ENCODE measurements at places on chromosomes 5 and 9.

GRCh38 chr9:6460189-6460768, 47.3 kb downstream of the UHRF2 start:
- no peak for DNase-seq

GRCh38 chr5:89292487-89292886, 409.5 kb upstream of the MEF2C start:
- no peak for DNase-seq

GRCh38 chr9:90442723-90443122, 199.9 kb downstream of the DIRAS2 start:
- no peak for DNase-seq

DNA sequence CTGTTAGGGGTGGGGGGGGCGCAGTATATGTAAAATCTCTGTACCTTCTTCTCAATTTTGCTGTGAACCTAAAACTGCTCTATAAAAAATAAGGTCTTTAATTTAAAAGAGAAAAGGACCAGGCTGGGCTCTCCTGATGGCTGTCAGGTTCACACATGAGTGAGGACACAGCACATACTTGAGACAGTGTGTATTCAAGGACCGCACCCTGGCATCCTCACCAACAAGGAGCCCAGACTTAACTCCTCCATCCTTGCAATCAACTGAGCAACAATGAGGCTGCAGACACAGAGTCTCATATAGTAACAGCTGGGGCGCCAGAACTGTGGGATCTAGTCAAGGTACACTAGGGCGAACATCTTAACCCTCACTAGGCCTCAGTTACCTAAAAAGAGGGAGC, 9.8 kb downstream of the TNIP1 start:
- no peak for DNase-seq

- DNase-seq: no peak
Observed at GRCh38 chr5:58450811-58451629, 8.9 kb downstream of the PLK2 start.

DNA sequence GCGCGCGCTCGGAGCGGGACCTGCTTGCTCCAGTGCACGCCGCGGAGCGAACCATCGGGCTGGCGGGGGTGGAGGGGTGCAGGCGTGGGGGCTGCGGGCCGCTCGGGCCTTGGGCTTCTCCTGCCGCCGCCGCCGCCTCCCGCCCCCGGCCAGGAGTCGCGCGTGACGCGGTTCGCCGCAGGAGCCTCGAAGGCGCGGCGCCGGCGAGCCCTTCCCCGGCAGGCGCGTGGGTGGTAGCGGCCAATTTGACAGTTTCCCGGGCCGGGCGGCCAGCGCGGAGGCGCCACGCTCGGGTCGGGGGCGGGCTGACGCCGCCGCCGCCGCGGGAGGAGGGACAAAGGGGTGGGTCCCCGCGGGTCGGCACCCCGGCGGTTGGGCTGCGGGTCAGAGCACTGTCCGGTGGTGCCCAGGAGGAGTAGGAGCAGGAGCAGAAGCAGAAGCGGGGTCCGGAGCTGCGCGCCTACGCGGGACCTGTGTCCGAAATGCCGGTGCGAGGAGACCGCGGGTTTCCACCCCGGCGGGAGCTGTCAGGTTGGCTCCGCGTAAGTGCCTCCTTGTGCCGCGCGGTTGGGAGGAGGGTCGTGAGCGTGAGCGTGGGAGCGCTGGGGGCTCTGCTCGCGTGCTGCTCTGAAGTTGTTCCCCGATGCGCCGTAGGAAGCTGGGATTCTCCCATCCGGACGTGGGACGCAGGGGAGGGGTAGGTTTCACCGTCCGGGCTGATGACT, at the start of gene TJP2:
Gene TJP2, plus strand, starts transcription at position 387 of the 725 bp plus-strand sequence. Its CDS starts 96 bp downstream, at position 483.
- no peak for DNase-seq

DNA sequence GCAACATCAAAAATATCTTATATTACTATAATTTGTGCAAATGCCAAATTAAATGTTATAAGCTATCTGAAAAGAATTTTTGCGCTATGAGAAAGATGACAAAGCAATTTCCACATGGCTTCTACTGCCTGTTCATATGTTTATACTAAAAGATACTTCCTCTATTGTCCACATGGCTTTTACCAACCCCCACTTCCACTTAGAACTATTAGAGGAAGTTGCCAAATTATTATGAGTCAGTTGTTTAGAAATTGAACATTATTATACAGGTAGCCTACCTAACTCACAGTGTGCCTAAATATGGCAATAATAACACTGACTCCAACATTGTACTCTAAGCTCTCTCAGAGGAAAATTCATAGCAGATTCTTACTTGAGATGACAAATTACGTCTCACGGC, 37.6 kb upstream of the SLC27A6 start:
- DNase-seq: no peak

DNA sequence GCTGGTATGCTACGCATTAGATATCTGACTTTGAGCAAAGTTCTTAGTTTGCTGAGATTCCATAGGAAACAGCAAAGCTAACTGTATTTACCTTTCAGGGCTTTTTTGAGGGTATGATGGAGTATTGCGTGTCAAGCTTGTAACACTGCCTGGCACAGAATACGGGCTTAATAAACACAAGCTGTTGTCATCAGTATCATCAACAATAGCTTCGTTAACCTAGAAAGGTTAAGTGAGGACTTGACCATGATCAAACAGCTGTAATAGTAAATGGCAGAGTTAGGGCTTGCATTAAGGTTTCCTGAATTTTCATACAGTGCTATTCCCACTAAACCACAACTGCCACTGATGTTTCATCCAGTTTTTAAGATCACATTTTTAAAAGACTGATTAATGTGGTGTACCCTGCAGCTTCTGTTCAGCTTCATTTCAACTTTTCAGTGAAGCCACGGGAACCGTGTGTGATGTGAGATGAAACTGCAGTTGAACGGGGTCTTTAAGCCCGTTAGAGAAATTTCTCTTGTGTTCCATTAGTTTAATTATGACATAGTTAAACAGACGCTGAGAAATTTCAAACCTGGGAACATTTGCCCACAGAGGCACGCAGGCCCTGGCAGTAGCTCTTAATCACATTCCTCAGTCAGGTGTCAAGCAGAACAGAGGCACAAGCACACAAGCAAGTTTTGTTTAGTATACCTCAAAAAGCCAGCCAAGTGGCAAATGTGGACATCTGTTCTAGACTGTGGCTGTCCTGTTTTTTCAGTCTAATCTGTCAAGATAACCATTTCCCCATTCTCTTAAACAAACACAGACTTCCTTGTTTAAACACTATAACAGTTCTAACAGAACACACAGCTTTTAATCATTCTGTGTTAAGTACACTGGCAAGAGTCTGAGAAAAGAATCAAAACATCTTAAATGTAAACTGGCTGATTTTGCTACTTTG, 147.1 kb downstream of the ZNF608 start:
- DNase-seq: no peak

DNA sequence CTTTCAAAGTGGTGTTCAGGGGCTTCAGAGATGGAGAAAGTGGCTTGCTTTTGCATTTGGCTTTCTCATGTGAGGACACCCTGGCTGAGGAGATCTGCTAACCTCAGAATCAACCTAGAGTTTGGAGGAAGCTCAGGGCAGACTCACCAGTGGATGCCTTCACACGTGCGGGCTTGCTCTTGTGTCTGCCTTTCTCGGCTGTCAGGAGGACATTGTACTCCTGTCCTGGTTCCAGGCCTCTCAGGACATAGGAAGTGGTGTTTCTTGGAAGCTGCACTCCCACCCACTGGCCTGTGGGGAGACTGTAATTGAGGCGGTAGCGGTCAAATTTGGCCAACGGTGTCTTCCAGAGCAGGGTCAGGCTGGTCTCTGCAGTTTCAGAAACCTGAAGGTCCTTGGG, 44.5 kb downstream of the TNC start:
- no peak for DNase-seq

GRCh38 chr9:32965999-32966722, 35.3 kb downstream of the APTX start:
- no peak for DNase-seq

DNA sequence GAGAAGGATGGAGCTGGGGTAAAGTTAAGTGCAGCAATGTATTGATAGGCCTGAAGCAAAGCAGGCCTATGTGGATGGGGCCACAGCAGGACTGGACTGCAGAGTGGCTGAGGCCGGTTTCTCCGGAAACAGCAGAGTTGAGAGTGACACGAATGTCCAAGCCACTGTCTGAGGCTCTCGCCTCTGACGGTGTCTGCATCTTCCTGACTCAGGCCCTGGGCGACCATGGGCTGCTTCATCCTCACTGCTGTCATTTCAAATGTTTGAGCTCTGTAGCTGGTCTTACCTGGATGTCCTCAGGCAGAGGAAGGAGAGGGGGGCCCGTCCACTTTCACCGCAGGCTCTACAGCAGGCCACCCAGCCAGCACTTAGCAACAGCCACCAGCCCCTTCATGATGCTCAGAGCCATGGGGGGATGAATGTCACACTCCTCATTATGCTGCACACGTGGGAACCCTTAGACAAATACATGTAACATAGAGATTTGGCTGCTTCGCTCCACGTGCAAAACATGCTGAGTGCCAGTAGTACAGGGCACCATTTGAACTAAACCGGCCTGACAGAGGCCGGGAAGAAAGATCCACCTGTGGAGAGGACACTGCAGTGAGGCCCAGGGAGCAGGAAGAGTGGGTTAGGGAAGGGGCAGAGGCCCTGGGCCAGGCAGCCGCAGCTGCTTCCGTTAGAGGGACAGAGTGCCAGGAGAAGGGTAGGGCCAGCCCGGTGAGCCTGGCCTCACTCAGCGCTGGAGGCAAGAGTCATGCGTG, 31.7 kb upstream of the NXNL2 start:
- DNase-seq: no peak

DNA sequence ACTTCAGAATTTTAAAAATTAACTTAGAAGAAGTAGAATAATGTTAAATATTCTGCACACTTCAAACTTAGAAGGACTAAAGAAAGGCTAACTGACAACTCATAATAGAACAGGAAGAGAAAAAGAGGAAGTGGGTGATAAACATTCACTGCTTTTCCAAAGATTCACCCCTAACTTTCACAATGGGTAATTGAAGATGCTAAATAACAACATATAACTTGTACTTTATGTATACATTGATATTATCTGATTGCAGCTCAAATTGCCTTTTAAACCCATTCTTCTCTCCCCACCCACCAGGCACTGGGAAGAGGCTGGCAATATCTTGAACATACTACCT, 376.6 kb downstream of the EFNA5 start:
- DNase-seq: no peak

DNA sequence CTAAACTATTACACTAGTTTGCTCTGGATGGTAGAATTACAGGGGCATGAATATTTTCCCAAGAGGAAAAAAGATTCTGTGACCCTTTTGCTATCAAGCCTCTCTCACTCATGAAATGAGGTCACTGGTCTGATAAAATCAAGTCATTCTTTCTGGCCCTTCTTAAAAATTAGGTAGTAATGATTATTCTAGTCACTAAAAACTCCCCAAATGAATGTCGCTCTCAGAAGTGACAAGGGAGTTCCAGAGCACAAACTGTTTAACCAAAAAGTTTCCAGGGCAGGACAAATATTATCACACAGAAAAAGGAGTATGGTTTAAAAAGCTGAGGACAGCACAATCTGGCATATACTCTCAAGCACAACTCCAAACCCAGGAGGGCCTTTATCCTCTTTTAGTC, 12.5 kb downstream of the ERMP1 start:
- DNase-seq: no peak

DNA sequence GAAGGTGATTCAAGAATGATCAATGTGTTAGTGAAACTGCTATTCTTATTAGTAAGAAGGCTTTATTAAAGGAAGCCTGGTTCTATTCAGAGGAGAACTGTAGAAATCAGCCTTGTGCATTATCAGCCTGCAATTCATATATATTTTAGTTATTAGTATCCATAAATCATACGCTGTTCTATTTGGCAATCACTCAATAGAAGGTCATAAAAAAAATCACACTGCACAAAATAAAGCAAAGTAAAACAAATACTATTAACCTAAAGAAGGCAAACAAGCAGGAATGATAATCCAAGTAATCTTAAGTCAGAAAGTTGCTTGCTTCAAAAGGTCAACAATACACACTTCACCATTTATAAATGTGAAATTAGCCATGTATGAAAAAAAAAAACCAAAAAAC, 138.1 kb downstream of the PDE4D start:
- DNase-seq: no peak

DNA sequence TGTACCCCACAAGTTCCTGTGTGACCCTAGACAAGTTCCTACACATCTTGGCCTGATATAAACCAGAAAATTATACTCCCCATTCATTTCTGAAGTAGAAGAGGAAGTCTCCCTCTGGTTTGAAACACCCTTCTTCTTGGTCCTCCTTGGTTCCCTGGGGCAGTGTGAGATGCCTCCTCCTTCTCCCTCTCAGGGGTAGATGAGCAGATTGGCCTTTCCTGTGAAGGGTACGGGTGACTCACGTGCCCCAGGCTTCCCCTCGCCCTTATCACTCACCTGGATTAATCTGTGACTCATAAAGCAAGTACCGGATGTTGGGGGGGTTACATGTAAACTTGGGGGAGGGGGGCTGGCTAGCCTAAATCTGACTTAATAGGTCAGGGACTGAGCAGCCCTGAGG, 11.1 kb upstream of the AQP3 start:
- no peak for DNase-seq

DNA sequence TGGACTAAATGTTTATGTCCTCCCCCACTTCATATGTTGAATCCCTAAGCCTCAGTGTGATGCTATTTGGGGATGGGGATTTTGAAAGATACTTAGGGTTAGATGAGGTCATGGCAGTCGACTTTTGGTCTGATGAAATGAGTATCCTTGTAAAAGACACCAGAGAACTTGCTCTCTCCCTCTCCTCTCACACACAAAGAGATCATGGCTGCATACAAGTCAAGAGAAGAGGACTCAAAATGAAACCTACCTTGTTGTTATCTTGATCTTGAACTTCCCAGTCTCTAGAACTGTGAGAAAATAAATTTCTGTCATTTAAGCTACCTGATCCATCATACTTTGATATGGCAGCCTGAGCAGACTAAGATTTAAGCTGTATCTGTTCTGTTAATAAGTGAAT, 144.0 kb upstream of the HAPLN1 start:
- no peak for DNase-seq

DNA sequence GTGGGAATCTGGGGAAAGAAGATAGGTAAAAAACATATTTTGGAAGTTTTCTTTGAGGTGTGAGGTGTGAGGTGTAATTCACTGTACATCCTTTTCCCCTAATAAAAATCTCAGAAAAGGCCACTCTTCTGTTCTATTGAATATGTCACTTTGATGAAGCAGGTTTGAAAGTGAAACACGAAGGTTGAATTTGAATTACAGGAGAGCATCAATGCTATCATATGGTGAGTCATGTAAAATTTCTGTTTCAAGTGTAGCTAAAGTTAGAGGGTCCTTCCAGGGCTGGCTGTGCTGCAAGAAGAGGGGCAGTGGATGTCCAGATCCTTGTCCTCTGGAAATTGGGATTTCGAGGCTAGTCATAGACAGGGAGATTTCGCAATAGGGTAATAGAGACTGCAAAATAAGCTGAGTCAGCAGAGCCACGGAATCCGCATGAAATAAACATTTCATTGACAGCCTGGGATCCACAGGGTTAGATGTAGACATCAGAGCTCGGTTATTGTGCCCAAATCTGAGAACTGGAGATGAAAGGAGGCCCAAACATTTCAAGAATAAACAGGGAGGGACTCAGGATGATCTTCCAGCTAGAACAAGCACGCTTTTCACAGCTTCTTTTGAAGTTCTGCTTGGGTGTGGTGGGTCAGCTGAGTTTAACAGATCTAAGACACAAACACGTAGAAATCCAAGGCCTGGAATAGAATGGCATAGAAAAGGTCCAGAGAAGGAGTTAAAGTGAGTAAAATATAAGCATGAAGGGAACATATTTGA, 194.4 kb upstream of the CDKN2B start:
- DNase-seq: no peak

GRCh38 chr5:39164016-39164415, 55.3 kb downstream of the FYB1 start:
- no peak for DNase-seq
